ENCODE measurements at places on chromosomes 12 and 14.

GRCh38 chr12:130621696-130622298 is 94.3 kb downstream of the RIMBP2 start:
- DNase-seq, result no peak

- DNase-seq, result no peak
These were observed 151.1 kb upstream of the HMGA2 start for GRCh38 chr12:65673156-65673690.

- no peak for DNase-seq
These were observed 68.3 kb downstream of the ALG10B start for GRCh38 chr12:38384816-38385378.

GRCh38 chr14:75479770-75480600 is 42.3 kb upstream of the BATF start:
- DNase-seq, result no peak

DNA sequence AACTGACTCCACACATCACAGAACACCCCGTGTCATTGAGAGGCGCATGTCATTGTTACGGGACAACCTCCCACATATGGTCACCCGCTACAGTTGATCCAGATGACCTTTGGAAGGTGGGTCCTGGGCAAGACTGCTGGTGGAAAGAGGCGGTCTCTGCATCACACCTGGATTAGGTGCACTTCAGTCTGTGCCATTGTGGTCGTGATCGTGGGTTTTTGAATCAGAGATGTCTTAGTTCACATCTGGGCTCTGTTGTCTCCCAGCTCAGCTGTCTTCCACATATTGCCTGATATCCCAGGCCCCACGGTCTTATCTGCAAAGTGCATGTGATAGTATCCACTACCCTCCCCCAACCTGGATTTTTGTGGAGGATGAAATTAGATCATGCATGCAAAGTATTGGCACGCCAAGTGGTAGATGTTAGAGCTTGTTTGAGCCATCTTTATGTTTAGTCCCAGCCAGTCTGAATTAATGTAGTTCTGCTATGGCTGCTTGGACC is 208.7 kb upstream of the FOXN3 start:
- no peak for DNase-seq
